Endothelial cell of umbilical vein (primary cell): ENCODE measurements at places on chromosomes 11 and 22. TPM values are rescaled to one million over a fixed set of nuclear protein-coding genes. Genes with fewer than 3 reads are reported as not detected.

GRCh38 chr11:76263657-76264056, 57.4 kb upstream of the WNT11 start:
- DNase-seq = no peak

DNA sequence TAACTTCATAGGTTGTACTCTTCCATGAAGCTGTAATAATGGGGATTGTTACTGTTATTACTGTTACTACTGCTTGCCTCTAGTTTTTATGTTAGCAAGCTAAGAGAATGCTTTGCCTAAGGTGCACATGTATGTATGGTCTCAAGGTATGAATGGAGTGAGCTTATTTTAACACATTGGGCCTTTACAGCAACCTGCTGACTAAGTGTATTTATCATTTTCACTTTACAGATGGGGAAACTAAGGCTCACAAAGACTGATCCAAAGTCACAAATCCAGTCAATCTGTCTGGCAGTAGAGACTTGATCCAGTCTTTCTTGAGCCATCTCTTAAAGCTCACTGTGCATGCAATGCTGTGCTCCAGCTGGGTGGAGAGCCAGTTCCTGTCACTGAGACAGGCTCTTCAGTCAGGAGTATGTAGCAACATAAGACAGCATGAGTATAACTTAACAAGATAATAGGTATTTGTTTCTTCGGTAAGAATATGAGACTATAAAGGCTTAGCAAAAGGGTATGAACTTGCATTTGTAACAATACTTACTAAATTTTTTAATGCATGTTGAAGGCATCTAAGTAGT, 66.5 kb downstream of the PPP2R1B start:
- no peak for DNase-seq

- DNase-seq = no peak
Measured at GRCh38 chr11:69203901-69204245, 48.1 kb downstream of the SMIM38 start.

- DNase-seq = no peak
Measured at GRCh38 chr11:98423933-98424332, 596.8 kb upstream of the CNTN5 start.

The PLAAT2 gene
- not detected in 2 replicates for total RNA-seq
